ENCODE measurements at places on chromosomes 12 and 14. TPM values are rescaled to one million over a fixed set of nuclear protein-coding genes. Genes with fewer than 3 reads are reported as not detected.

- no peak overlapping the region for H3K27ac ChIP-seq
- no peak for DNase-seq
- no peaks in the 10 kb centered on the region for H3K27me3 ChIP-seq
- H3K36me3 ChIP-seq = peaks cover 21% of the 10 kb centered on the region
Observed at GRCh38 chr12:116774020-116774419, 35.9 kb downstream of the RNFT2 start.

GRCh38 chr12:39441963-39442830, 723 bp downstream of the KIF21A start:
- H3K27me3 ChIP-seq = peaks cover 10% of the 10 kb centered on the region
- H3K36me3 ChIP-seq = no peaks in the 10 kb centered on the region
- DNase-seq = peak; percentile 38
- H3K4me1 ChIP-seq = peaks cover 52% of the 10 kb centered on the region
- H3K4me3 ChIP-seq = peak overlapping the region; percentile 90
- H3K27ac ChIP-seq = no peak overlapping the region

- H3K36me3 ChIP-seq = peaks cover 14% of the 10 kb centered on the region
Observed at GRCh38 chr12:131912518-131913274, 16.4 kb upstream of the PUS1 start.

Gene AGAP2
- total RNA-seq = 2.0 TPM

DNA sequence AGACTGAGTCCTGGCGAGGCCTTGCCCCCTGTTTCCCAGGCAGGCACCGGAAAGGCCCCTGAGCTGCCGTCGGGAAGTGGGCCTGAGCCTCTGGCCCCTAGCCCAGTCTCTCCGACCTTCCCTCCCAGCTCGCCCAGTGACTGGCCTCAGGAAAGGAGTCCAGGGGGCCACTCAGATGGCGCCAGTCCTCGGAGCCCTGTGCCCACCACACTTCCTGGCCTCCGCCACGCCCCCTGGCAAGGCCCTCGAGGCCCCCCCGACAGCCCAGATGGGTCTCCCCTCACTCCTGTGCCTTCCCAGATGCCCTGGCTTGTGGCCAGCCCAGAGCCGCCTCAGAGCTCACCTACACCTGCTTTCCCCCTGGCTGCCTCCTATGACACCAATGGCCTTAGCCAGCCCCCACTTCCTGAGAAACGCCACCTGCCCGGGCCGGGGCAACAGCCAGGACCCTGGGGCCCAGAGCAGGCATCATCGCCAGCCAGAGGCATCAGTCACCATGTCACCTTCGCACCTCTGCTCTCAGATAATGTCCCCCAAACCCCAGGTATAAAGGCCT, 10.9 kb downstream of the TNS2 start:
- H3K27ac ChIP-seq = no peak overlapping the region
- no peak for DNase-seq
- H3K36me3 ChIP-seq = no peaks in the 10 kb centered on the region
- peaks cover 65% of the 10 kb centered on the region for H3K27me3 ChIP-seq
